ENCODE measurements at places on chromosomes 2 and 18.

GRCh38 chr2:28666496-28667184 is 85.0 kb upstream of the PPP1CB start:
- no peak for DNase-seq

DNA sequence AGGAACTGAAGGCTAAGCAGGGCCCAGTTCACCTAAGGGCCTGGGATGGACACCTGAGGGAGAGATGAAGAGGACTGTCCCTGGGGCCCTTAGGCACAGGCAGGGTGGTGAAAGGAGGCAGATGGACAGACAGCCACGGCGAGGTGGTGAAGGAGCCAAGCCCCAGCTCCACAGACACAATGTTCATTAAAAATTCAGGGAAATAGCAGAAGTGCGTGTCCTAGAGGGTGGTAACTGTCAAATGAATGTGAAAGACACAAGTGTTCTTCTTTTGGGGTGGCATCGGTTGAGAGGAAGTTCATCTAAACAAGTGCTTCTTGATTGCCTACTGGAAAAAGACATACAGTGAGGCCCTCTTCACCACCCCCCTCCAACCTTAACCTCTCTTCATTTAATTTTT is 76.2 kb upstream of the SIX2 start:
- no peak for DNase-seq

DNA sequence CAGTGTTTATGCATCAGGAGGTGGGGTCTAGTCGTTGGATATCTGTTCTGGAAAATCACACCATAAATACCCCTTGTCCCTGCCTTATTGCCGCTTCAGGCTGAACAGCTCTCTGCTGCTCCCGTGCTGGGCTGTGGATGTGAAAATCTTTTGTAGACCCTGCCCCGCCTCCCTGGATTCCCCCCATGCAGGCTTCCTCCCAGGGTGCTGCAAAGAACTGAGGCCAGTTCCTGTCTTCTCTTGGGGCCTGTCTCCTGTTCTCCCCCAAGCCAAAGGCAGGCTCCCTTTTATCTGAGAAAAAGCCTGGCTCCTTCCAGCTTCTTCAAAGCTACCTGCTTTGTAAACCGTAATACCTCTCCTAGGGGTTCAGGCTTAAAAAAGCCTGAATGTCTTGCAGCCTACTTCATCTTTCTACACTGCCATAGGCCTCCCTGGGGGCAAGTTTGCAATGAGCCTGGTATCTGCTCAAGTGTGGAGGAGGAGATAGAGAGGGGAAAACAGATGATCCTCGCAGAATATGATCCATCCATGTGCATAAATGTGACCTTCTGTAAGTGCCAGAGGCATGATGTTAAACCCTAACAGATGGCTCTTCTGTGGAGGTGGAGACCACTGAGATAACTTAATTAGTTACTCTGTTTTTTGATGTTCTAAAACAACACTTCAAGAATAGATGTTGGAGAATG is 55.3 kb downstream of the VWA3B start:
- no peak for DNase-seq

GRCh38 chr2:47311764-47312490 is 91.0 kb upstream of the MSH2 start:
- DNase-seq: no peak

All from OCI-M1 (cell line).